ENCODE measurements at places on chromosomes 6 and 20. TPM values are rescaled to one million over a fixed set of nuclear protein-coding genes. Genes with fewer than 3 reads are reported as not detected.

- peaks cover 2% of the 10 kb centered on the region for H3K4me1 ChIP-seq
- H3K36me3 ChIP-seq, result no peaks in the 10 kb centered on the region
- no peak overlapping the region for H3K4me3 ChIP-seq
- no peak overlapping the region for H3K27ac ChIP-seq
These were observed 50.4 kb downstream of the HMGCLL1 start for GRCh38 chr6:55528624-55529023.

GRCh38 chr20:41398408-41398807, 31.8 kb upstream of the EMILIN3 start:
- H3K27ac ChIP-seq, result no peak overlapping the region
- no peak overlapping the region for H3K4me3 ChIP-seq
- H3K27me3 ChIP-seq, result no peaks in the 10 kb centered on the region

DNA sequence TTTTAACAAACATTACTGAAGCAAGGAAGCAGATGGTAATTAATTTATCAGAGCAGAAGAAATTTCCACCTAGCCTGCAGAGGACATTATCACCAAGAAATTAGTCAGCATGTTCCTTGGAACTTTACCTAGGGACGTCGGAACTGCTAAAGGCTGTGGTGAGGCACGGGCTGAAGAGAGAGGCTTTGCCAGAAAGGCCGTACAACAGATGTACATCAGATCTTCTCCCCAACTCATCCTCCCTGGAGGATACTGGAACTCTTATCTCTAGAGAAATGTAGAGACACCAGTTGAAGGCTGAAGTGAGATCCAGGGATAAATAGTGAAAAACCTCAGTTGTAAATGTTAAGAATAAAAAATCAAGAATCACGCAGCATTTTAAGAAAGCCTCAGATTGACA, 257.1 kb downstream of the SAMD5 start:
- DNase-seq, result no peak
- H3K27me3 ChIP-seq, result no peaks in the 10 kb centered on the region
- no peaks in the 10 kb centered on the region for H3K4me1 ChIP-seq
- no peak overlapping the region for H3K27ac ChIP-seq

- H3K36me3 ChIP-seq, result peaks cover 4% of the 10 kb centered on the region
- H3K4me3 ChIP-seq, result no peak overlapping the region
- no peak overlapping the region for H3K27ac ChIP-seq
- H3K4me1 ChIP-seq, result peaks cover 45% of the 10 kb centered on the region
These were observed 197.4 kb downstream of the JARID2 start for GRCh38 chr6:15443119-15443830.

Gene GTSF1L
- total RNA-seq, result not detected

Gene OOEP
- total RNA-seq, result not detected

DNA sequence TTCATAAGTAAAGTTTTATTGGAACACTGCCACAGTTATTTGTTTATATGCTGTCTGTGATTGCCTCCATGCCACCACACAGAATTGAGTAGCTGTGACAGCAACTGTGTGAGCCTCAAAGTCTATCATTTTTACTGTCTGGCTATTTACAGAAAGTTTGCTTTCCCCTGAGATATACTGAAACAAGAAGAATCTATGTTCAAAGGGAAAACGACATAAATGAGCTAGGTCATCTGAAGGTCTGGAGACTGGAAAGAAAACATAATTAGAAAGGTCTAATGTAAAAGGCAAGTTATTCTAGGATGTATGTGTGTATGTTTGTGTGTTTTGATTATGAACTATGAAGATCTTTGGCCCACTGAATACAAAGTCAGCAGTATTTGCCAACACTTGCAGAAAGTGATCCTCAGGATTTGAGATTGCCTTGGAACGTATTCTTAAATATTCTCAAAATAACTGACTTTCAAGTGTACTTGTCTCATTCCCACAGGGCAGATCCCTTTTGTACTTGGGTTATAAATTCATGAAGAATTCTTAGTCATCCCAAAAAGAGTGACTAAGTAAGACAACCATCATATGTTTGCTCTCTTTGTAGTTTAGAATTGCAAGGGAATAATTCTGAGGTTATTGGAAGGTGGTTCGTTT, 677.7 kb downstream of the DOK5 start:
- no peak overlapping the region for H3K4me3 ChIP-seq
- H3K36me3 ChIP-seq, result no peaks in the 10 kb centered on the region
- no peak overlapping the region for H3K27ac ChIP-seq
- DNase-seq, result no peak
- no peaks in the 10 kb centered on the region for H3K4me1 ChIP-seq
- no peaks in the 10 kb centered on the region for H3K27me3 ChIP-seq

Gene SMLR1
- 0.27 TPM for total RNA-seq

DNA sequence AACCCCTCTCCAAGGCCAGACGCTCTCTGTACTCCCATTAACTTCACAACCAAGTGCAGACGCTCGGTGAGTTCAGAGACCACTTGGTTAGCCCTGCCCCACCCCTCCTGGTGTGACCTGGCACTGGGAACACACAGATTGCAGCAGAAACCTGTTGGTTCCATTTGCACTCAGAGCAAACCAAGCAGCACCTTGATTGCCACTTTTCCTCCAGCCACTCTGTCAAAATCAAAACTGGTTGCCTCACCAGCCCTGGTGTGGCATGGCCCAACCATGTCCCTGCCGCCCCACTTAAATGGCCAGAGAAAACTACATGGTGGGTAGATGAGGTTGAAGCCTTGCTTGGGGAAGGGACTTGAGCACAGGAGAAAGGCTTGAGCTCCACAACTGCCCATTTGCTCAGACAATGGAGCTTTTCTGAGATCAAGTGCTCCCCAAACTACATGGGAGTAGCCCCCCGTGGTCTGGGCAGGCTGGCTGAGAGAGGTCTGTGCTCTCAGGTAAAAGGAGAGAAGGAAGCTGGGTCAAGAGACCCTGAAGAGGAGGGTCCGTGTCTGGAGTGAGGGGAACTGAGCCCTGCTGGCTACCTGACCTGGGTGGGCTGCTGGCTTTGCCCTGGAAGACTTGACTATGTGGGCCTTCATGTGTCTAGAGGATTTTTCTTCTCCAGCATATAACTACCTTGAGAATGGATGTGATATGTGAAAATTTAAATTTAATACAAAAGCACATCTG, 43.4 kb downstream of the PLCG1 start:
- no peak overlapping the region for H3K4me3 ChIP-seq
- H3K27me3 ChIP-seq, result no peaks in the 10 kb centered on the region
- peaks cover 2% of the 10 kb centered on the region for H3K4me1 ChIP-seq
- peaks cover 31% of the 10 kb centered on the region for H3K36me3 ChIP-seq
- DNase-seq, result peak; percentile 44
- no peak overlapping the region for H3K27ac ChIP-seq

DNA sequence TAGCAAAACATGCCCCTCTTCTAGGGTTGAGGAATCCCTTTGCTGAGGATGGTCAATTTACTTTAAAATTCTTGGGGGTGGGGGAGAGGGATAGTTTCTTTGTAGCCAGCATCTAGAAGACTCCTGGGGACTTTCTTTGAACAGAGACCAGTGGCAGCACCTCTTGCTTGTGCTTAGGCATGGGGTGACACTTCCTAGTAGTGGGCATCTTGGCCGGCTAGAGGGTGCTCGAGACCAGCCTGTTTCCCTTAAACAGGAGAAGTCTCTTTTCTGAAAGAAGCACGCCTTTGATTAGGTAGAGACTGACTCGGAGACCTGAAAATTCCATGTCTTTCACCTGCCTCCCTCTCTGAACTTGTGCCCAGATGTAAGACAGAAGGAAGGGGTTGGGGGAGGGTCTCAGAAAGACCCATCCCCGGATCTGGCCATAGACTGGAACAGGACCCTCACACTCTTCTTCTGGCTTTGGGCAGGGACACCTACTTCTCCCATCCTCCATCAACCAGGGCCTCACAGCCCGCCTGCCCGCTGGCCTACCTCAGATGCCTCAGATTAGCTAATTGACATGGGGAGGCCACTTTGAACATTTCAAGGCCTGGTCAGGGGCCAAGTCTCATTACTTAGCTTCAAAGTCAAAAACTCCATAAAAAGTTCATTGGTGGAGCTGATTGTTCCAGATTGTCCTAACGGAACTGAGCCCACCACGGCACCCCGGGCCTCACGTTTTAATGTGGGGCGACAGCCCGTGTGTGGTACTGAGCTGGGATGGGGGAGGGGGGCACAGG, 172.2 kb downstream of the CDC5L start:
- H3K36me3 ChIP-seq, result no peaks in the 10 kb centered on the region
- no peaks in the 10 kb centered on the region for H3K27me3 ChIP-seq
- no peak overlapping the region for H3K4me3 ChIP-seq
- H3K27ac ChIP-seq, result no peak overlapping the region
- no peak for DNase-seq

Measured in endodermal cell (in vitro differentiated cells).